ENCODE measurements at places on chromosomes 1 and 21.

GRCh38 chr1:152347116-152347728 lies 12.6 kb downstream of the FLG2 start:
- no peak for DNase-seq

- DNase-seq = no peak
These were observed 9.7 kb upstream of the PRELP start for GRCh38 chr1:203465948-203466347.

DNA sequence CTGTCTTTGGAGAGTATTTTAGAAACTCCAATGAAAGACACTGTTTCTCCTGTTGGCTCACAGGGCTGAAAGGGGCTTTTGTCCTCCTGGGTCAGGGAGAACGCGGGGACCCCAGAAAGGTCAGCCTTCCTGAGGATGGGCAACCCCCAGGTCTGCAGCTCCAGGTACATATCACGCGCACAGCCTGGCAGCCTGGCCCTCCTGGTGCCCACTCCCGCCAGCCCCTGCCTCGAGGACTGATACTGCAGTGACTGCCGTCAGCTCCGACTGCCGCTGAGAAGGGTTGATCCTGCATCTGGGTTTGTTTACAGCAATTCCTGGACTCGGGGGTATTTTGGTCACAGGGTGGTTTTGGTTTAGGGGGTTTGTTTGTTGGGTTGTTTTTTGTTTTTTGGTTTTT lies 58.5 kb downstream of the LACTBL1 start:
- no peak for DNase-seq

DNA sequence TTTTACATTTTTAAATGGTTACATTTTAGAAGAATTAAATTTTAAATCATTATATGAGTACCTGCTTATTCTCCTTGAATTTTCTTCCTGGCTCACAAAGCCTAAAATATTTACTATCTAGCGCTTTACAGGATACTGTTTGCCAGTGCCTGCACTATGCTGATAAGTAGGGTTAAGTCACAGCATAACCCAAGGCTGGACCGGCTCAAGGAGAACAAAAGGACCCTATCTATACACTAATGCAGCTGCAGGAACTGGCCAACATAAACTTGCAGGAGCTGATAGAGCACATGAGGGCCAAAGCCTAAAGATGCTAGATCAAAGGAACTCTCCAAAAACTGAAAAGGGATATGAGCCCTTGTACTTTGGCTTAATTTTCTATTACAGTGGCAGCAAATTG lies 1086.9 kb upstream of the TMPRSS15 start:
- no peak for DNase-seq

DNA sequence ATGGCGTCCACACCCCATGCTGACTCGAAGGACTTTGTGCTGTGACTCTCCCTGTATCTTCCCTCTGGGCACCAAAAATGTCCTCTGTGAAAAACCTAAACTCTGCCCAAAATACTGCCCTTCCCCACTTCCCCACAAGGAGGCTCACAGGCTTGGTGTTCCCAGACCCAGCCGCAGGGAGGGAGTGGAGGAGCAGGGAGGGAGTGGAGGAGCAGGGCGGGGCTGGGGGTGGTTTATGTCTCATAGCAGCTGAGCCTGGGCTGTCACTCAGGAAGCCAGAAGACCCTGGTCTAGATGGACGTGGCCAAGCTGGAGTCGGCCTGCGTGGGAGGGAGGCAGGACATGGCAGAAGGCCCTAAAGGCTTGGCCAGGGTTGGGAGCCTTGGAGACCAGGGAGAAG lies 461.7 kb downstream of the PTPRU start:
- DNase-seq = no peak

DNA sequence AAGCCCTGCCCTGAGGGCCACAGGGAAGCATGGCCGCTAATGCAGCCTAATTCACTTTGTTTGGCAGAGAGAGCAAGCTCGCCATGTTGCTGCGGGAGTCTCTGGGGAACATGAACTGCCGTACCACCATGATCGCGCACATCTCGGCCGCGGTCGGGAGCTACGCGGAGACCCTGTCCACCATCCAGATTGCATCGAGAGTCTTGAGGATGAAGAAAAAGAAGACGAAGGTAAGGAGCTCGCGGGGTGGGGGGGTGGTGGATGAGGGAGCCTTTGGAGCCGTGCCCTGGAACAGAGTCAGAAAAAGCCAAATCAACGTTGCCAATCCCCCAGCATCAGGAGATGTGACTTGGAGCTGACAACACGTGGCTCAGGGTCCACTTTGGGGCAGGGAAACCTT lies 529.4 kb downstream of the KIF26B start:
- no peak for DNase-seq

GRCh38 chr1:11057477-11057876 lies 2.3 kb downstream of the SRM start:
- no peak for DNase-seq

DNA sequence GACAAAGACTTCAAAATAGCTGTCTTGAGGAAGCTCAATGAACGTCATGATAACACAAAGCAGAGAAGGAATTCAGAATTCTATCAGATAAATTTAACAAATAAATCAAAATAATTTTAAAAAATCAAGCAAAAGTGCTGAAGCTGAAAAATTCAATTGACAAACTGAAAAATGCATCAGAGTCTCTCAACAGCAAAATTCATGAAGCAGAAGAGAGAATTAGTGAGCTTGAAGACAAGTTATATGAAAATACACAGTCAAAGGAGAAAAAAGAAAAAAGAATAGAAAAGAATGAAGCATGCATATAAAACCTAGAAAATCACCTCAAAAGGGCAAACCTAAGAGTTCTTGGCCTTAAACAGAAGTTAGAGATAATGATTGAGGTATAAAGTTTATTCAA lies 21.0 kb upstream of the UHMK1 start:
- no peak for DNase-seq

DNA sequence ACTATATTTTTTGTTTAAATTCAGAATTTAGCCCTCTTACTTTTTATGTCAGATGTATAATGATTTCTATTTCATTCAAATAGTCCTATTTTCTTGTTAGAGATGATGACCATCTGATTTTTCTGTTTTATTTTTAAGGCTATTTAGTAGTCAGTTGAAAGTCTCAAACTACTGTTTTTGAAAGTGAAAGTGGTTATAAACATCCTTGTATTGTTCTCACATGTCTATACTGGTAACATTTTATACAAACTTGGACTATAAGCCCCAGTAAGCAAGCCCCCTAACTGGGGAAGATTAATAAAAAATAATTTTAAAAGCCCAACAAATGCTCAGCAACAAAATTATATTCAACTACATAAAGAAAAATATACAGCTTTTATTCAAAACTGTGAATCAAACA lies 271.3 kb upstream of the RGS18 start:
- no peak for DNase-seq

DNA sequence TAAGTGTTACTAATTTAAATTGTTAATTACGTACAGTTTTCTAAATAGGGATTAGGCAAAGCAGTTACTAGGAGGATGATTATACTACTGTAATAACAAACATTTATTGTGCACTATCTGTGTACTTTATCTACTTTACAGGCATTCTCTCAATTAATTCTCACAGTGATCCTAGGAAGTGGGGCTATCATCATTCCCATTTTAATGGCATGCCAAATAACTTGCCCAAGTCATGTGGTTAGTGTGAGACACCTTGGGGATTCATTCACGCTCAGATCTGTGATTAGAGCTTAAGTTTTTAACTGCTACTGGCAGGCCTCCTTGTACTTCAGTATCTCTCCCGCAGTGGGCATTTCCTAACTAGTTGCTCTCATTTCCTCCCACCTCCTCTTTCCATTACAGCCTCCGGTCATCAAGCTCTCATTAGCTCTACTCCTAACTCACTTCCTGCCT lies 11.5 kb downstream of the PHLDA3 start:
- DNase-seq = no peak

DNA sequence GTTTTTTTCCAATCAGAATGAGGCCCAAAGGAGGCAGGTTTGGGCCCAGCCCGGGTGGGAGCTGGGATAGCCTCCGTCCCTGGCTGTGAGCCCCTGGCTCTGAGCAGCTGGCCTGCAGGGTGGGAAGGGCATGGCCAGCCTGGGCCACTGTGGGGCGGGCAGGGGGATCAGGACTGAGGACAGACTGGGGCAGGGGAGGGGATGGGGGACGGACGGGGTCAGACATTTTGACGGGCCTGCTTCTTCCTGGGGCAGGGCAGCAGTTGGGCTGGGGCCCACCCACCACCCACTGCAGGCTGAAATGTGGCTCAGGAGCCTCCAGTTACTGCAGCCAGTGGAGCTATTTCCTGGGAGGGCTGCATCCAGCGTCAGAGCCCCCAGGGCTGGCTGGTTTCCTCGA lies 2.5 kb upstream of the SLC6A9 start:
- no peak for DNase-seq

GRCh38 chr1:218259800-218260199 lies 25.3 kb upstream of the RRP15 start:
- DNase-seq = no peak

DNA sequence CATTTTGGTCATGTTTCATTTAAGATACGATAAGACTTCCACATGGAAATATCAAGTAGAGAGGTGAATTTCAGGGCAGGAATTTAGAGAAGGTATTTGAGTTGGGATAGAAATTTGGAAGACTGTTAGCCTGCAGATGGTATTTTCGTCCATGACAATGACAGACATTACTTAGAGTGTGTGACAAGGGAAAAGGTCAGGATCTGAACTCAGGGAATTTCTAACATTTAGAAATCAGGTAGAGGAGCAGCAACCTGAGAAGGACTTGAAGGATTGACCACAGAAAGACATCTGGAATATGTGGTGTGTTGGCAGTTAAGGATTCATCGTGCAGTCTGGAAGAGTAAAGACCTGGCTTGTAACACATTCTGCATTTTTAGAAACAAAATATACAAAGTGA lies 57.9 kb downstream of the RABGAP1L start:
- DNase-seq = no peak

DNA sequence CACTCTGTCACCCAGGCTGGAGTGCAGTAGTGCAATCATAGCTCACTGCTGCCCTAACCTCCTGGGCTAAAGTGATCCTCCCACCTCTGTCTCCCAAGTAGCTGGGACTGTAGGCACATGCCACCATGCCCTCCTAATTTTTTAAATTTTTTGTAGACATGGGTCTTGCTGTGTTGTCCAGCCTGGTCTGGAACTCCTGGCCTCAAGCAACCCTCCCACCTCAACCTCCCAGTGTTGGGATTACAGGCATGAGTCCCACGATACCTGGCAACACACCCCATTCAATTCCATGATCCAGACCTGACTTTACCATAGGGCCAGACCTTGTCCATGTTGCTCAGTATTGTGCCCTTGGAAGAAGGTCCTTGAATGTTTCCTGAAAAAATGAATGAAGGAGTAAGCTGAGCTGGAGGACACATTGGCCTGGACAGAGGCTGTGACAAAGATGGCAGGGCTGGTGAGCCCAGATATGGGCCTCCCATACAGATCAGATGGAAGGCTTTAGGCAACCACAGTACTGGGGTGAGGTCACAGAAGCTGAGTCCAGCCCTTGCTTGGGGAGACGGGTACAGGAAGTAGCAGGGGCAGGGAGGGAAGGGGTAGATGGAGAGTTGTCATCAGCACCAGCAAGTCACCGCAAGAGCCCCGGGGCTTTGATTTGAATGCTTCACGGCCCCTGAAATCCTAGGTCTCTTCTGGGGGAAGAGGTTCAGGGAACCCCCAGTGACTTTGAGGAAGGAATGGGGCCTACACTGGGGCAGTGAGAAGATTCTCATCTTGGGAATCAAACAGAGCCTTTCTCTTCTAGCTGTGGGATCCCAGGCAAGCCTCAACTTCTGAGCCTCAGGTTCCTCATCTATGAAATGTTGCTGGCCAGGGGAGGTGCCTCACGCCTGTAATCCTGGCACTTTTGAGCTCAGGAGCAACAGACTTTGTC lies 40.1 kb upstream of the DMBX1 start:
- no peak for DNase-seq

DNA sequence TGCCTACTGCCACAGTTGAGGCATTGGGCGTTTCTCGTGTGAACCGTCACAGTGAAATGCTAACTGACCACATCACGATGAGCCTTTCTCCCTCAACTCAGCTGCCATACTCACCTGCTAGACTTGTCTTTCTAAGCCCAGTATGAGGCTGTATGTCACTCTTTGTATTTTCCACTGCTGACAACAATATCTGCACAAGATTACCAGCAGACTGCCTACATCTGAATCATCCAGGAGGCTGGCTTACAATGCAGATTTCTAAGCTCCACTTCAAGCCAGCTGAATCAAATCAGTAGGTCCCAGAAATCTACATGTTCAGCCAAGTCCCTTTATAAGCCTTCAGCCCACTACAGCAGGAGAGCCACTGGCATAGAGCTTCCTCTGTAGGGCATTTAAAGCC lies 355.0 kb upstream of the DUSP10 start:
- no peak for DNase-seq

GRCh38 chr1:36562181-36562685 lies 79.5 kb upstream of the CSF3R start:
- no peak for DNase-seq

- DNase-seq = no peak
These were observed 11.2 kb upstream of the HMGCS2 start for GRCh38 chr1:119779869-119780356.

DNA sequence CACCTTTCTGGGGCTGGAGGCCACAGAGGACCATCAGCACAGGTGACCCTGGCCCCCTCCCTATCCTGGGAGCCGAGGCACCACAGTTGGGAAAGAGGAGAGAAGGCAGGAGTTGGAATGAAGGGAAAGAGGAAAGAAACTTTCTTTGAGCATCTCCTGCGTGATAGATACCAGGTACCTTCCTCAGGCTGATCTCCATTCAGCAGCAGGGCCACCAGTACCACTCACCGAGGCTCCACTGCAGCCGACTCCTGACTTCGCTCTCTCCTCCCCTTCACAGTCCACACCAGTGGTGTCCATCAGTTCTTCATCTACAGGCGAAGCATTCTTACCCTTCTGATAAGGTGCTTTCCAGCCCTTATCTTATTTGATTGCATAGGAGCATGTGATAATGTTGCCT lies 55.3 kb downstream of the LGR6 start:
- no peak for DNase-seq

DNA sequence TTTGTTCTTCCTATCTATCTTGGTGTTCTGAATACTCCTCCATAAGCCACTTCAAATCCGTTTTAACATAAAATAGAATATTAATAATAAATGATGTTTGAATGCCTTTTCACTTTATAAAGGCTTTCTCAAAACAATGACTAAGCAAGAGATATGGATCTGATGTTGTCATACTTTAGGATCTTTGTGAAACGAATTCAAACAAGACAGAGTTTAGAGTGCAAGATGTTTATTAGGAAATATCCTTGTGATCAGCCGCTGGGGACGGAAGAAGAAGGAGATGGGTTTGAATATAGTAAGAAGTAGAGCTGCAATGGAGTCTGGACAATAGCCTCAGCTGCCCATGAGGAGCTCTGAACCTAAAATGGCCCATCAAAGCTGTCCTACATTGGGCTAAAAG lies 351.8 kb downstream of the NEGR1 start:
- no peak for DNase-seq

DNA sequence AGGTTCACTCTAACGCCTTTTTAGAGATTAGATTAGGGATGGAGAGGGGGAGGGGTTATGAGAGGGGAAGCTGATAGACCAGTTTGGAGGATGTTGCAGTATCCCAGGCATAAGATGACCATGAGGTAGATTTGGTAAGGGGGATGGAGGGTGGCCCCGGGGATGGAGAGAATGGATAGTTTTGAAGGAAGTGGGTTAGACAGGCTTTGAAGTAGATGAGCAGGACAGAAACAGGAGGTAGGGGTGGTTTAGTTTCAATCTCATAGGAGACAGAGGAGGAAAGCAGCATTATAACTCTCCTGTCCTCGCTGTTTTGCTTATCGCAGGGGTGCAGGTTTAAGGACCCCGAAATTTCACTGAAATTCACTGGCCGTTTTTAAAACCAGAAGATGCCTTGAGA lies 11.8 kb downstream of the UBIAD1 start:
- DNase-seq = no peak

All from stimulated activated CD8-positive, alpha-beta memory T cell treated with anti-CD3 and anti-CD28 coated beads, Interleukin-12 subunit alpha, Interleukin-12 subunit beta, amount 100 ng/mL, for 4 hours (primary cell).